Amygdala (tissue), 56 donors: ENCODE measurements at places on chromosomes 5 and 9.

DNA sequence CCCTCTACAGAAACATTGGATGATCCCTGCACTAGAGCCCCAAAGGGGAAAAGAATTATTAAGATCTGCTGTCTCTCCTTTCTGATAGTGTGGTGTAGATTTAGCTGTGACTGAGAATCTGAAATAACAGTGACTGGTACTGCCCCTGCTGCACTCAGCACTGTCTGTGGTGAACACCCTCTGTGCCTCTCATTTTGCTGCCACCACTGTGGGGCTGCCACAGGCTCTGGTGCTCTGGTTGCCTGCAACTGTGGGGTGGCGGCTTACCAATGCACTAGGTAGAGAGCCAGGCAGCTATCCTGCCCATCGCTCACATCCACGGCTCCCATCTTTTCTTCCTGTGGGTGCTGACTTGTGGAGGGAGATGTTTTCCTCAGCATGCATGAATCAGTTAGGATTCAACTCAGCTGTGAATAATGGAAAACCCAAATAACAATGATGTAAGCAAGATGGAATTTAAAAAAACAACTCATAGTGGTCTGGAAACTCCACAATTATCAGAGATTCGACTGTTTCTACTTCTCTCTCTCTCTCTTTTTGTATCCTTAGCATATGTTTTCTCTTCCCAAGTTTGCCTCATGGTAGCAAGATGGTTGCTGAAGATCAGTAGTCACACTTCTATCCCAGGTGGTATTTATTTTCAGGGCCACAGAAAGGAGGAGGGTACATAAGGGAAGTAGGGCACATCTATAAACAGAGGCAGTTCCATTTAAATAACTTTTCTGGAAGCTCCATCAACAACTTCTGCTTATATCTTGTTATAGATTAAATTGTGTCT is 99.8 kb upstream of the DAP start:
- no peak for DNase-seq

DNA sequence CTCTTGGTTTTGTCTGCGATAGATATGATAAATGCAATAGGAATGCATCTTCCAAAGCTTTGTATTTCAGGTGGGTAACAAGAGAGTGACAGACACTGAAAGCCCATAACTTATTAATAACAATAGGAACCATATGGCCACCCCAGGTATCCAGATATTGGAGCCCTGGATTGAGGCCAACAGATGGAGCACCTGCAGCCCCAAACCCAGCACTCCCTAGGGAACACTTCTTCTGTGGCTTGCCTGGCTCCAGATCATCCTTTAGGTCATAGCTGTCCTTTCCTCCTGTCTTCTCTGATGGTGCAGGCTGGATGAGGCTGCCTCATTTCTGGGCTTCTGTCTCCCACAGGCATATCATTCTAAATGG is 5.0 kb upstream of the IL3 start:
- no peak for DNase-seq

- no peak for DNase-seq
Measured at GRCh38 chr9:27398982-27399653, 102.2 kb upstream of the EQTN start.

- DNase-seq: no peak
Measured at GRCh38 chr5:1091632-1092031, 20.2 kb downstream of the SLC12A7 start.

GRCh38 chr9:106897751-106898150 is 34.8 kb downstream of the ZNF462 start:
- no peak for DNase-seq

- no peak for DNase-seq
Measured at GRCh38 chr9:18493451-18493993, 19.6 kb downstream of the ADAMTSL1 start.

DNA sequence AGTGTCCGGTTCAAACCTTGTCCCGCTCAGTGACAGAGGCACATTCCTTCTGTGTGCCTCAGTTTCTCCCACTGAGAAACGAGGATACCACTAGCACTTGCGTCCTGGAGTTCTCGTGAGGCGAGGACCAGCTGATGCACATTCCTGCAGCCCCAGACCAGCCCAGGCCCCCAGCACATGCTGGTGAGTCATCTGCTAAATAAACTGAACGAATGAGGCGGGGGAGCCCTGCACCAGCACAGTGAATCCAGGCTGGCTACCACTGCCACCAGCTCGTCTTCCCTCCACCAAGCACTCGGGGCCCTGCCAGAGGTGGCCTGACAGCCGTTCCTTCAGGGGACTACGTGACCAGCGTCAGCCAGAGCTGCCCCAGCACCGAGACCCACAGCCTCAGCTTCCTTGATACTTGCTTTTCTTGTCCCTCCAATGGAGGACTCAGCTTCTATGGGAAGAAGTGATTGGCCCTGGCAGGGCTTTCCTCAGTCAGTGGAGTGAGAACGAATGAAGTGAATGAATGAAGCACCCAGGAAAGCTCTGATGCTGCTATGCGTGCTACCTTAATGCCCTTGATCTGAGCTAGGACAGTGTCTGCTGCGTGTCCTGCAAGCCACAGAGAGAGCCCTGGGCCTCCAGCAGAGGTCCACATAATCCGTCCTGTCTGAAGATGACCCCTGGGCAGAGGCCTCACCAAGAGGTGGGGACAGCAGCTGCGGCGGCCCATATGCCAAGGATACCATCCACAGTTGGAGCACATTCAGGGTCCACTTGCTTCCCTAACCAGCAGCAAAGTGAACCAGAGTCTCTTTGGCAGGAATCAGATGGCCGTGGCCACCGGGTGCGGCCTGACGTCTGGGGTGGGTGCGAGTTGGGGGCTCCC is 13.5 kb upstream of the BARX1 start:
- no peak for DNase-seq

DNA sequence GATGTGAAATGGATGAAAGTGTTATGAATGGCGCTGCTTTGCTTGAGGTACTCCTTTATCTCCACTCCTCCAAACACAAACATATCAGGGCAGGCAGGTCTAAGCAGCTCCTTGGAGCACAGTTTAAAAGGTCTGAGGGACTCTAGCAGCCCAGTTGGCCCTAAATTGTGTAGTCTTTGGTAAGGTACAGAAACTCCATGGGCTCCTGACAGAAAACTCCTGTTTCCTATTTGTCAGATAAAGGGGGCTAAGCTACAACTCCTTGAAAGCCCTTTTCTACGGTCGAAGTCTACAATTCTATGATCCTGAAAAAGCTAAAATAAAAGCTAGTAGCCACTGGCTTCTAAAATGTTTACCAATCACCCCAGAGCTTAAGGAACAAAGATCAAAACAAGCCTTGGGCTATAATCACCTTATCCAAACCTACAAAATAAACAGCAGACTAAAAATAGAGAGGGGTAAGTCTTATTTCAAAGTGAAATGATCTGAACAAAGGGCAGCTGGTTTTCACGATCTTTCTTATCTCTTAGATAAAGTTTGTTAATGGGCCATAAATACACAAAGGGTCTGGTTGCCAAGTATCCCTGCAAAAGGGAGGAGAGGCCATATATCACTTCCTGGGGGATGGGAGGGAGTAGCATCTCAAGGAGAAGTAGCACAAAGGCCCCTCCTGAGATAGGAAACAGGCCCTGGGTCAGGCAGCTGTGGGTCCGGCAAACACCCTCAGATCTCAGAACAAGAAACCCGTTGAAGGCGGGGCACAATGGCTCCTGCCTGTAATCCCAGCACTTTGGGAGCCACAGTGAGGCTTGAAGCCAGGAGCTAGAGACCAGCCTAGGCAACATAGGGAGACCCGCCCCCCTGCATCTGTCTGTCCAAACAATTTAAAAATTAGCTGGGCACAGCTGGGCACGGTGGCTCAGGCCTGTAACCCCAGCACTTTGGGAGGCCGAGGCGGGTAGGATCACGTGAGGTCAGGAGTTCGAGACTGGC is 28.3 kb upstream of the DENND4C start:
- no peak for DNase-seq

DNA sequence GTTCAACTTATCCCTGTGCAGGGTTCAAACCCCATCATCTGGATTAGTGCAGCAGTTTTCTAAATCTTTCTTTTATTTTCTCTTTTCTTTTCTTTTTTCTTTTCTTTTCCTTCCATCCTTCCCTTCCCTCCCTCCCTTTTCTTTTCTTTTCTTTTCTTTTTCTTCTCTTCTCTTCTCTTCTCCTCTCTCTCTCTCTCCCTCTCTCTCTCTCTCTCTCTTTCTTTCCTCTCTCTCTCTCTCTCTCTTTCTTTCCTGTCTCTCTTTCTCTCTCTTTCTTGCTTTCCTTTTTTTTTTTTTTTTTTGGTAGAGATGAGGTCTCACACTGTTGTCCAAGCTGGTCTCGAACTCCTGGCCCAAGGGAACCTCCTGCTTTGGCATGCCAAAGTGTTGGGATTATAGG is 53.6 kb downstream of the KIAA0825 start:
- DNase-seq: no peak

DNA sequence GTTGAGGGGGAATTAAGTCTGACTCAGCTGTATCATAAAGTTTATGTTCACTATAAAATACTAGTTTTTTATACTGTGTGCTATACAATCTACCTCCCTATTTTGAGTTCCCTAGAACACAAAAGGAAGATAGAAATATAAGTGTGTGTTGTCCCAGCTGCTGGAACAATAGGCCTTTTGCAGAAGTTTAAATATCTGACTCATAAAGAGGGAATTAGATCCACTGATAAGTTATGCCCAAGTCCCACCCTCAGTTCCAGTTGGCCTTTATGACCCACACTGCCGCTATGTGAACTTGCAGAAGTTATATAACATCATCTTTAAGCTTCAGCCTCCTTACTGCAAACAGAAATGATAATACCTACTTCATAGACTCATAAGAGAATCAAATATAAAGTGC is 88.5 kb upstream of the DAB2 start:
- DNase-seq: no peak

- DNase-seq: no peak
Measured at GRCh38 chr5:141958113-141958512, at the start of gene PCDH12. TSS of gene PCDH12 (minus strand) at chr5:141958202. CDS start at chr5:141957851, 351 bp downstream.

DNA sequence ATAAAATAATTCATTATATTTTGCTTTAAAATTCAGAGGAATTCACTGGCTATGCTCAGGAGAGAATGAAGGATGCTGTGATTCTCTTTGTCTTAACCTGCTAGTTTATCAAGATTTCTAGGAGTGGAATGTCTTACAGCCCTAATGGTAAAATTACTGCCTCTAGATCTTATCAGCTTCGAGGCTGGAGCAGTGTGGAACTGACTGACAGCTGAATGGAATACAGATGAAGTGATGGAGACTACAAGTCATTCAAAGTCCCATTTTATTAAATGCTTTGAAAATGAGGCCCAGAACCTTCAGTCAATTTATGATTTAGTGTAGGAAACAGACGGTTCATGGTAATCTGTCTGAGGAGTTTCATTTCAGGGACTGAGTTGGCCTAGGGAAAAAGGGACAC is 202.1 kb downstream of the RFX3 start:
- DNase-seq: no peak

DNA sequence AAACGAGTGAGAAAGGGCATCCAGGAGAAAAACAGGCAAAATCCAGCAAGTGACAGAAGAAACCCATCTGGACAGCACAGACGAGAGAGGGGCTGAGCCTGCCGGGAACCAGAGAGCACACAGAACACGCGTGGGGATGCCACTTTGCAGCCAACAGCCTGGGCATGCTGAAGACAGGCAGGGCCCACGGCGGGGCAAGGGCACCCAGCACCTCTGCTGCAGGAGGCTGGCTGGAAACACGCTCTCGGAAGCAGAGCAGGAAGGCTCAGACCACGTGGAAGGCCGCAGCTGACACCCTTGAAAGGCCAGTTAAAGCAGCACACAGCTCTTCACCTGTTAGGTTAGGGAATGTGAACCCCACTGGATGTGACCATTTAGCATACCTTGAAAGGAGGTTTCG is 76.1 kb downstream of the SECISBP2 start:
- no peak for DNase-seq

DNA sequence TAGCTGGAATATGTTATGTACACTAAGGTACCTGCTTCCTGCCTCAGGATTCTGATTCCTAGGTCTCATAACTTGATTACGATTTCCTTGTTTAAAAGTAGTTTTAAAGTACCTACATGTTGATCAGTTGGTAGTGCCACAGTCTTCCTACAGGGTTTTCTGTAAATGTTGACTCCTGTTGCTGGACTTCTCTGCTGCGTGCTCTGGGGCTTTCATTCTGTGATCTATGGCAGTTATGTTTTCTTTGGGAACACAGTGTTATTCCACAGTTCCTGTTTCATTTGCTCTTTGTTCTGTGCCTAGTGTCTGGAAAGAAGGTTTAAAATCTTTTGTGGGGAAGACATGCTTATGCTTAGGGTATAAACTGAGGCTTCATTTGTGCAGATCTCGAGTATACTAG is 343.5 kb downstream of the PLK2 start:
- DNase-seq: no peak
